ENCODE measurements at places on chromosomes 7 and 10.

- DNase-seq = no peak
Measured at GRCh38 chr7:22287412-22287811, 69.5 kb downstream of the RAPGEF5 start.

DNA sequence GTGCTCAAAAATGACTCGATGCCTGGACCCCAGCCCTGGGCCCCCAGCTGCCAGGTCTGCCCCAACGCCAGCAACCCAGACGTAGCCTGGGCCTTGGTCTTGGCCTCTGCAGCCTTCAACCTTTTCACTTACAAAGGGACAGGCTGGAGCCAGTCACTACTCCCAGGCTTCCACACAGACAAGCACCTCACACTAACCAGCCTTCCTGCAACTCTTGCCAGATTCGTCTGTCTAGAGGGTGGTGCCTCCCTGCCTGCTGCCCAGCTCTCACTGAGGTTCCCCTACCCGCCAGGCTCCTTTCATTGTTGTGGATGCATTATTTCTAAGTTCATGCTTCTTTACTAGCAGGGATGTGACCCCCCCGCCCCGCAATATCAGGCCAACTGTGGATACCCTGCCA is 56.3 kb downstream of the NUDCD3 start:
- DNase-seq = peak; percentile 23

DNA sequence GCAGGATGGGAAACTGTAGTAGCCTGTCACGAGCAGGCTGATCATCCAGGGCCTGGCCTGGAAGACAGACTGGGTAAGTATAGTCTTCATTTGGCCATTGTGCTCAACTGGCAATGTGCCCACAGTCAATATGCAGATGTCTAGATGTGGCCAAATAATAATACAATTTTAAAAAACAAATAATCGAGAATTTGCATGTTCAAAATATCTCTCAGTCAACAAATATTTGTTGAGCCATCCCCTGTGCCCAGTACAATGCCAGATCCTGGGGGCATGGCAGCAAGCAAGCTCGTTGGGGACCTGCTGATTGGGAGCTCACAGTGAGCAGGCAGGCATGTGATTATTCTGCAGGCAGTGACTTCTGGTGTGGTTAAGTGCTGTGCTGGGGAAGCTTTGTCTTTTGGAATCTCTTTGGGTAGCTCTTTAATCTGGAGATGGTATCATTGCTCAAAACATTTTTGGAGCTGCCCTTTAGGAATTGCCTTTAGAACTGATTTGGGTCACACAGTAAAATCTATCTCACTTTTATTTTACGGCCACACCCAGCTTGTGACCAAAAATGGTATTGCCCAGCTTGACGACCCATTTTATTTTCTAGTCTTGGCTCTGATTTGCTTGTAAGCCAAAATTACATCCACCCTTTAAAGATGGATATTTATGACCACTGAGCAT is 92.2 kb downstream of the PLCE1 start:
- no peak for DNase-seq

- DNase-seq = no peak
Measured at GRCh38 chr10:106336874-106337273, 827.6 kb downstream of the SORCS1 start.

DNA sequence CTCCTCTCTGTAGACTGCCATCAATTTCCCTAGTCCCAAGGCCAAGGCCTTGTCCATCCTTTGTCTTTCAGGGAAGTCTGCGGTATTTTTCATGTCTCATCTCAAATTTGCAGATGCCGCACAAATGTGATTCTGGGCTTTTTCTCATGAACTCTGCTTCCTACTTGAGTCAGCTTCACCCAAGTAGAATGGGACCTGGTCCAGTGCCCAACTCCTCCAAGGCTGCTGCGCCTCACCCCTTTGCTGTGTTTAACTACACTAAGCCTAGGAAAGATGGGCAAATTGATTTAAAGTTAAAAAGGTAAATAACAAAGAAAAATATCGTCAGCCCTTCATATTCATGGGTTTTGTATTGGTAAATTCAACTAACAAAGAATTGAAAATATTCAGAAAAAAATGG is 1092.6 kb upstream of the AUTS2 start:
- no peak for DNase-seq

DNA sequence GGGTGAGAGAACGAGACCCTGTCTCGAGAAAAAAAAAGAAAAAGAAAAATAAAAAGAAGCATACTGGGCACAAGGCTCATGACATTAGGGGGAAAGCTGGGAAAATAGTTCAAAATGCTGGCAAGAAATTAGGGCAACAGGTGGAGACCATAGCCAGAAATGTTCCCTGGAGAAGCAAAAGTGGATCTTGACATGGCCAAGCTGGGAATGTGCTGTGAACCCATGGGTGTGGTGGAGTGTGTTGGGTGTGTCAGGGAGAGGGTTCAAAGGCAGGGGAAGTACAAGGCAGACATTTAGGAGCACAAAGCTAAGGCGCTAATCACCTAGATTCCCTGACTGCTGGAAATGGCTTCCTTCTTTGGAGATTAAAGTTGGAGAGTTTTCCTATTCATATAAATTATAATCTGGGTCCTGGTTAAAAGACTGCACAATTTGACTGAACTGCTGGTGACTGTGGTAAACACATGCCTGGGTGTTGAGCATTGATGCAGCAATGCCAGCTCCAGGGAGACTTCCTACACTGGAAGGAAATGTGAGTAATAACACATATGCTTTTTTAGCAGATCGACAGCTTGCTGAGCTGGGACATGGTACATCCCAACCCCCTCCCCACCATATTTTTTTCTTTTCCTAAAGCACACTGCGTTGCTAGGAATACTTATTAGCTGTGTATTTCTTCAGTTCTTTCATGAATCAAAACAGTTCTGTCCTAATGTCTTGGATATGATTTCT is 70.1 kb upstream of the ARHGAP21 start:
- no peak for DNase-seq

DNA sequence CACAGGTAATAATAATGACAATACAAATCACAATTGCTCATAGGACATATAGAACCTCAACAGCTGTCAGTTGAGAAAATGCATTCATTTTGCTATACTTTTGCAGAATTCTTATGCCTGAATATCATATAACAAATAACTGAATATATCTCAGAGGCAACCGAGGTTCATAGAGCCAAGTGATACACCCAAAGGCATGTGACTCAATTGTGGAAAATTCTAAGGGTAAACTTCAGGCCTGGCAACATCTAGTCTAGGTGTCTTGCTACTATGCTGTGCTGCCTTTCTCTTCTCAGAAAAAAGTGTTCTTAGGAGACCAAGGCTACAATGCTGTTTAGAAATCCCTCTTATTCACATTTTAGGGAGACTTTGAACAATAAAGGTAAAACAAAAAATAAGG is 270.7 kb downstream of the BAMBI start:
- DNase-seq = no peak

DNA sequence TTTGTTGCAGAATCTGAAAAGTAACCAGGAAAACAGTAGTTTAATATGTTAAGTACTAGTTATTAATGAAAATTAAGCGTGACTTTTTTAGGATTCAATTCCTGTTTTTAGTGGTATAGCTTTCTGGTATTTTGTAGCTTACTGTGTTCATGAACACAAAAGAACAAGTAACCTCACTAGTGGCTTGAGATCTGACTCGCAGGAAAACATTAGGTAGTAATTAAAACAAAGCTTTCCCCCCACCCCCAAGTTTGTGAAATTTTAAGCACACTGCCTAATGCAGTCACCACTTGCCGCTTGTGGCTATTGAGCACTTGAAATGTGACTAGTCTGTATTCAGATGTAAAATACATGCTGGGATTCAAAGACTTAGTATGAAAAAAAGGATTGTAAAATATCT is 102.5 kb upstream of the RPA3 start:
- no peak for DNase-seq

Measured in midbrain (tissue), 1 donor.